Activated CD4-positive, alpha-beta T cell treated with anti-CD3 and anti-CD28 coated beads, Interleukin-2, amount 50 U/mL, for 24 hours (primary cell): ENCODE measurements at places on chromosomes 13 and 19.

DNA sequence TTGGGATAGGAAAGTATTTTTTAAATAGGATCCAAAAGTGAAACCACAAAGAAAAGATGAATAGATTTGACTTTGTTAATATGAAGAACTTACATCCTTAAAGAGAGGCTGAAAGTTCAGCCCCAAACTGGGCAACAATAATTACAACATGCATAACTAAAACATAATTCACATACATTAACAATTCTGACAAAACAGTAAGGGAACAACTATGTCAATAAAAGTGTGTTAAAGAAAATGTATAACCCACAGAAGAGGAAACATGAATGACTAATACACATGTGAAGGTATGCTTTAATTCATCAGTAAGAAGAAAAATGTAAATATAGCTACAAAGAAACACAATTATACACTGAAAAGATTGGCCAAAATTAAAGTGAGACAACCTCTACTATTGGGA lies 1597.6 kb upstream of the MIR17HG start:
- DNase-seq: no peak

DNA sequence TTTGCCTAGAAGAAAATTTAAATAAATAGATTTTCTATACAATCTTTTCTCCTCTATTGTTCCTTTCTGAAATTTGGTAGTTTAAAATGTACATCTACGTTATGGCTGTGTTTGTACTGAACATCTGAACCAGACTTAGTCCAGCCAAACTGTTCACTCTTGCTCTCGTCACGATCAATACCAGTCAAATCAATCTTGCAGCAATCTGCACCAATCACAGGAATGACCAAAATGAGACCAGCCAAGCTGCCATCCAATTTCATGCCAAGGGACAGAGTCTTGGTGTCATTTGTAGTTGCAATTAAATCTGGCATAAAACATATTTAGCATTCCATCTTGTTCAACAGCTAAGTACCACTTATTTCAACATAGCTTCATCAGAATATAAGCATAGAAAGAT lies 156.6 kb downstream of the IRS2 start:
- DNase-seq: no peak

DNA sequence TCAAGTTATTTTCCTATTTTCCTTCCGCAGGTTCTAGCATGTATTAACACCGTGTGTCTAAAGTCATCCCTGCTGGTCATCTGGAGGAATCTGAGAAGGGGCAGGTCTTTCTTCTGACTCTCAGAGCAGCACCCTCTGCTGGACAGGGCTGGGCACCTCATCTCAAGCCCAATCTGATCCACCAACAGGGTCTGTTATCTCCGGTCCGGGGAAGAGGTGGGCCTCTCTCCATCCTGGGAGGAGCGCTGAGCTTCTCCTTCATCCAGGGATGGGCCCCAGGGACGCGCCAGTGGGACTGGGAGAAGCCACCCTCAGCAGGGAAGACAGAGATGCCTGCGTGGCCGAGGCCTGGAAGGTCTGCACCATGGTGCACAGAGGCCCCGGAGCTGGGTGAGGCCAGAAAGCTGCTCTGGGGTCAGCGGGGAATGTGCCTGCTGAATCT lies 26.0 kb upstream of the ZNF331 start:
- peak; percentile 31 for DNase-seq

GRCh38 chr19:44401139-44402115 lies at the start of gene ZNF285:
Gene ZNF285, minus strand, starts transcription at chr19:44401608. Its CDS starts 4,395 bp downstream, at chr19:44397213.
- DNase-seq: peak; percentile 37

DNA sequence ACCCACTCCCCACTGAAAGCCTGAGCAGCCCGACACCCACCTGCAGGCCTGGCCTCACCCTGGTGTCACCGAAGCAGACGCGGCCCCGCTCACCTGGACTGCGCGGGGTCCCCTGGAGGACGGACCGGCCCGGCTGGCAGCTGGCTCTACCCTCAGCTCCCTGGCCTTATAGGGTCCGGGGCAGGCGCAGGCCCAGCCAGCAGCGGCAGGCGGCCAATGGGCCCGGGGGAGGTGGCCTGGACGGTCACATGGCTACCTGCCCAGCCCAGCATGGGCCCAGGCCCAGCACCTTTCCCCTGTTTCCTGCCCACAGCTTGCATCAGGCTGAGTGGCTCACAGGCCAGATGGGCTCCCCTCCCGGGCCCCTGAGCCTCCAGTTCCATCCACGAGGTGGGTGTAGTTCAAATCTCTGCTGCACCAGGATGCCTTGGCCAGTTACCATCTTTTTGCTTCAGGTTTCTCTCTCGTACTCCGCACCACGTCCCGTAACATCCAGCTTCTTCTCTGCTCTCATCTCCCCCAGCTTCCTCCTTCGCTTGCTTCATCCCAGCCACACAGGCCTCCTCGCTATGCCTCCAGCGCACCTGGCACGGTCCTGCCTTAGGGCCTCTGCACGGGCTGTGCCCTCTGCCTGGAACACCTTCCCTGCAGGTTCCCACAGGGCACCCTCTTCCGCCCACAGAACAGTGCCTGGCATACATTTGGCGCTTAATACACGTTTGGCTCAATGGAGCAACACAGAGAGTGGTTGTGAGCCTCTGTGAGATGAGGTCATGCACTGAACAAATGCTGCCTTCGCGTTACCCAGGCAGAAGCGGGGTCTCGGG lies at the start of gene PLIN4:
Gene PLIN4, minus strand, starts transcription at position 142 of the 827 bp plus-strand sequence. CDS start 214 bp downstream, outside the sequence.
- no peak for DNase-seq

GRCh38 chr19:8142513-8142900 lies 6.9 kb downstream of the FBN3 start:
- no peak for DNase-seq

DNA sequence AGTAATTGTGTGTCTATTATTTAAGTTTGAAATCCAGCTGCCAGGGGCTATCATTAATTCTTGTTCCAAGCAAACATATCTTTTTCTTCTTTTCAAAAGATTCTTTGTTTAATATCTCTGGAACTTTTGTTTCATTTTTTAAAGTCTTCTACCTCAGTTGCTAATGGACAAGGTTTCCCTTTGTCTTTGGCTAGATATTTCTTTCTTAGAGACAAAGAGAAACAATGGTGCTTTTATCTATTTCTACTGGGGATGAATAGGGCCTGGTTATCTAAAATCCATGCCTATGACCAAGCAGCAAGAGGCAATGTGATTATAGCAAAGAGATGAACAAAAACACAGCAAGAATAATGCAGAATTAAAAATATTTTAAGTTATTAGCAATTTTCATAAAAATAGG lies 661.3 kb upstream of the KLF12 start:
- DNase-seq: no peak

DNA sequence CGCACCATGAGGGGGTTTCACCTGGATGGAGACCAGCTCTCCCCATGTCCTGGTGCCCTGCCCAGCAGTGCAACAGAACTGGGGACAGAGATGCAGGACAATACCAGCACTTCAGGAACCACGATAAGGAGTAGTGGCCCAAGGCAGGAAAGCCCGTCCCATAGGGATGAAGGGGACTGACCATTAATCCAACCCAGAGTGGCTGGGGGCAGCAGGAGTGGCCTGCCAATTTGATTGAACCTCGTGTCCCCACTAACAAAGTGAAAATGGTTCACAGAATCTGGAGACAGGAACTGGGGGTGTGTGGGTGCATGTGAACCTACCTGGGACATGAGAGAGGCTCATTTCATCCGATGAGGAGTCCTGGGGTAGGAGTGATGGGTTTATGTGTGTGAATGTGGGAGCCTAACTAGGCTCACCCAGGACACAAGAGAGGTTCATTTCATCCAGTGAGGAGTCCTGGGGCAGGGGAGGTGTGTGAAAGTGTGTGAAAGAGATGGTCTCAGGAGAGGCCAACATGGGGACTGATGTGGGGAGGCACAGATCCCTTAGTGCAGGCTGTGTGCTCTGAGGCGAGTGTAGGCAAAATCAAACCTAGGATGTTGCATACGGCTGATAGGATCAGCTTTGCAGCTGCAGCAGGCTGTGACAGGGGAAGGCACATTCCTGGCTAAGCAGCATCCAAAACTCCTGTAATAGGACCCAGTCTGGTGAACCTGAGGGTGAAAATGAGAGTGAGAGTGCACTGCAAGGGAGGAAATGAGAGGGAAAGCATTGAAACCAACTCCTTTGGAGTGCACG lies 98.2 kb downstream of the ZNF429 start:
- no peak for DNase-seq

DNA sequence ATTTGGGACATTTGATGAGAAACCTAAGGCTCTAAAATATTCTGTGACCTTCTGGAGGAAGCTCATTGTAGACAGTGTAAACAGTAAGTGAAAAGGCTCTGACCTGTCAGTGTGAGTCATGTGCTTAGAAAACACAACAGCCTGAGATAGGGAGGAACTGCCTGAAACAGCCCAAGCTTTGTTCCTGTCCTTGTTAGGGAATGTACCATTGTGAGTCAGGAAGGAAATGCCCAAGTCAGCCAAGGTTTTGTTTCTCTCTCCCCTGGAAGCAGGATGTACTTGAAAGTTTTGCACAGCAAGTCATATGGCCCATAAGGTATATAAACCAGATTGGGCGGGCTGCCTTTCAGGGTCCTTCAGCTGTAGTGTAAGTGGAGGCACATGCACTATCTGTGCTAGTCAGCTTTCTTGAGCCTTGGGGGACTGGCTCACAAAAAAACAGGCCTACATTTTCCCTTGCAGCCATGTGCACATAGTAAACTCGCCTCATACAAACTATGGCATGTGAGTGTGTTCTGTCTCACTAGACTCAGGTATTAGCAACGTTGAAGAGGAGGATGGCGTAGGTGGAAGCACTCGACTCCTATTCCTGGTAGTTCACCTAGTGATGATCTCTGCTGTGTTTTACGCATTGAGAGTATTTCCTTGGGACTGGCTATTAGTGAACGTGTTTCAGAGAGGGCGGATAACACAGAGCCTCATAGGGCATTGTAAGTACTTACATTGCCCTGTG lies 141.2 kb upstream of the KLHL1 start:
- no peak for DNase-seq

DNA sequence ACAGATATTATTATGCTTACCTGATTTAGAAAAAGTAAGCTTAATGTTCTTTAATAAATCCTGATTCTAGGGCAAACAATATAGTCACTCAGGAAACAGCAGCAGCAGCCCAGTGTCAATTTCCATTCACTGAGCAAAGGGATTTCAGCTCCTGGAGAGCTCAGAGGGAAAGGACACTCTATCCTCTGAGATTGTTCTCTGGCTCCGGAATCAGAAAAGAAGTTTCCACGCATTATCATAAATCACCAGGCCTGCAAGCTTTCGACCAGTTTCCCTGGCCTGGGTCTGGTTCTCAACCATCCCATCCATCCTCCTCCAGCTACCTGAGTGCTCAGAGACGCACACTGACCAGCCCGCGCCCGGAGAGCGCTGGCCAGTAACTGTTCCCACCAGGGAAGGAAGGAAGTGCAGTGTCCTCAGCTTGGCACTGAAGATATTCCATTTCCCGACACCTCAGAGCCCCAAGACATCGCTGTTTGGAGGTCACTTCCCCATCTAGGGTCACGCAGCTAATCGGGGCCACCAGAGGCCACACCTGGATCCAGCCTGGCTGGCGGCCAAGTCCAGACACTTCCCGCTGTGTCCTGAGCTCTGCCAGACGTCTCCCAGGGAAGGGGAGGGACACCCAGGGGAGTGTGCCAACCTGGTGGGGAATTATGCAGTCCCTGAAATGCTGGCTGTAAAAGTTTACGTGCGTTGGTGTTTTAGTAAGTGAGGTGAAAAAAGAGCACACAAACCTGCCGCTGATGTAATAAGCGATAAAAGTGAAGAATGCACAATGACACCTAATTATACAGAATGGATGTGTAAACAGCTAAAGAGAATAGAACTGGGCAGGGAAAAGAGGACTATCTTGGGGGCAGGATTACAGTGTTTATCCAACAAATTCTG lies 29.1 kb downstream of the EPS15L1 start:
- DNase-seq: no peak

- no peak for DNase-seq
Measured at GRCh38 chr19:45166723-45167252, 6.0 kb upstream of the NKPD1 start.

DNA sequence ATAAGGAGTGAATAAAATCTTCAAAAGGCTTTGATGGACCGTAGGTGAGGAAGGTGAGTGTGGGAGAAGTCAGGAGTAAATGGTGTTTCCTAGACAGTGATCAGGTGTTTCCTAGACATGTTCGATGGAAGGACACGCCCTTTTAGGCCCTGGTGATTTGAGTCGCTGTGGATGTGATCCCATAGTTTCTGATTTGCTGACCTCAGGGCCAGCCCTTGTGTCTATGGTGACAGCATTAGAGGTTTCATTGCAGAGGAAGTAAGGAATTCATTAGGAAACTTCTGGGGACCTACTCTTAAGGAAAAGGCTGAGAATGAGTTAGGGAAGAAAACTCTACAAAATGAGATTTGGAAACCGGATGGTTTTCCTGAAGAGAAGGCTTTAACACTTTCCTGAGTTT lies 31.5 kb upstream of the RNF113B start:
- DNase-seq: no peak

DNA sequence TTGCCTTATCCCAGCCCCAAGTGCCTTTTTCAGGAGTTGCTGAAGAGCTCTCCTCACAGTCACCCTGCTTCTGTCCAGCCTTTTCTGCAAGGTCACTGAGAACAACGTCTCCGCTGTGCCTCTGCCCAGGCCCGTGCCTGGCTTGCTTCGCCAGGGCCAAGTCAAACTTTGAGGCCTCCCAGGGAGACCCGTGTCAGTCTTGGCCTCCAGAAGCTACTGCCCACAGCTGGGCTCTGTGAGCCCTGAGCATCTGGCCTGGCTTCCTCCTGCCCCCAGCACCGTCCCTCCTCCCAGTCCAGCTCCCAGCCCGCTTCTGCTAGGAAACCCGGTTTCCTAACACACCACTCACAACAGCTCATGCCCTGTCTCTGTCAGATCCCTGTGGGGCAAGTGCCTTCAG lies 165.9 kb downstream of the TEX29 start:
- no peak for DNase-seq

GRCh38 chr13:62333466-62333865 lies 917.8 kb upstream of the PCDH20 start:
- no peak for DNase-seq

DNA sequence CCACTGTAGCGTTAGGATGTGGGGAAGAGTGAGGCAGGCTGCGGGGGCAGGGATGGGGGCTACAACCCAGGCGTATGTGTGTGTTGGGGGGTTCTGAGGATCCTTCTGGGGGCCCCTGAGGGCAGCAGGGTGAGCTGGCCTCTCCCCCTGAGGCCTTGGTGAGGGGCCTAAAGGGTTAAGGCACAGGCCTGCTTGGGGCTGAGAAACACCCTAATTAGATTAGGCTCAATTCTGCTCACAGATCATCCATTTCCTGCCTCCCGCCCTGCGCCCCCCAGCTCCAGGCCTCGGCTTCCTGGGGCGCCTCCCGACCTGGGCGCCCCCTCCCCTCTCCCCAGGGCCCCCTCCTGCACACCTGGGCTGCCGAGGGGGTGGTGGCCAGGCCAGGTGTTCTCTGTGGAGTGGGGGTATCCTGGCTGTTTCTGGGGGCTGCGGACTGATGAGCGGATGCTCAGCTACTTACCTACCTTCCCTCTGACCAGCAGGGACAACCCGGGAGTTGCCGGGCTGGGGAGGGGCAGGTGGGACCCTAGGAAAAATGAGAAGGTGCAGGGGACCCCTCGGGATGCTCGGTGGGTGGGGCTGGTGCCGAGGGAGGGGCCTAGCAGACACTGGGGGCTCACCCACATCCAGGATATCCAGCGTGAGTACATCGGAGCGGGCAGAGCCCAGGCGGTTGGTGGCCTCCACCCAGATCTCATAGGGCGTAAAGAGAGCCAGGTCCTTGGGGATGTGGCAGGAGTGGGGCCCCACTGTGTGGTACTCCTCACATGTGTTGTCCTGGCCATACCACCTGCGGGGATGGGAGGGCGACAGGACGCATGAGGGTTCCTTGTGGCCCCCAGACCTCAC lies 8.6 kb downstream of the CRLF1 start:
- no peak for DNase-seq
